ENCODE measurements at places on chromosomes 13 and 19. TPM values are rescaled to one million over a fixed set of nuclear protein-coding genes. Genes with fewer than 3 reads are reported as not detected.

- H3K36me3 ChIP-seq: no peaks in the 10 kb centered on the region
- no peaks in the 10 kb centered on the region for H3K27me3 ChIP-seq
- H3K27ac ChIP-seq: no peak overlapping the region
- H3K4me3 ChIP-seq: no peak overlapping the region
Measured at GRCh38 chr13:77565635-77566034, 30.1 kb downstream of the SCEL start.

Gene TPTE2
- not detected for total RNA-seq

DNA sequence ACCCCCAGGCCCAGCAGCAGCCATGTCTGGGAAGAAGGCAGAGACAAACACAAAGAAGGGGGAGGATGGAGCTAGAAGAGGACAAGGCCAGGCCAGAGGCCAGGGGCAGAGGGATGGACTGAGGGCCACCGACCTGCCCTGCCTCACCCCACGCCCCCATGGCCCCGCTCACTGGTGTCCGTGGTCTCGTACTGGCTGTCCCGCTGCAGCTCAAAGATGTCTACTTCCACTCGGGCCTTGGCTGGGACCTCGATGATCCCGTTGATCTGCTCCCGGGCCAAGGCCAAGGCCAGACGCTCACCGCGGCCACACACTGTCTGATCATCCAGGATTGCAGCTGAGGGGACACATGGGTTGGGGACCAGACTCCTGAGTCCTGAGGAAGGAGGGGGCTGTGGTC lies 5.0 kb downstream of the GRIK5 start:
- no peak overlapping the region for H3K4me3 ChIP-seq
- peaks cover 27% of the 10 kb centered on the region for H3K4me1 ChIP-seq
- DNase-seq: no peak
- no peak overlapping the region for H3K27ac ChIP-seq
- H3K36me3 ChIP-seq: no peaks in the 10 kb centered on the region
- peaks cover 43% of the 10 kb centered on the region for H3K27me3 ChIP-seq

DNA sequence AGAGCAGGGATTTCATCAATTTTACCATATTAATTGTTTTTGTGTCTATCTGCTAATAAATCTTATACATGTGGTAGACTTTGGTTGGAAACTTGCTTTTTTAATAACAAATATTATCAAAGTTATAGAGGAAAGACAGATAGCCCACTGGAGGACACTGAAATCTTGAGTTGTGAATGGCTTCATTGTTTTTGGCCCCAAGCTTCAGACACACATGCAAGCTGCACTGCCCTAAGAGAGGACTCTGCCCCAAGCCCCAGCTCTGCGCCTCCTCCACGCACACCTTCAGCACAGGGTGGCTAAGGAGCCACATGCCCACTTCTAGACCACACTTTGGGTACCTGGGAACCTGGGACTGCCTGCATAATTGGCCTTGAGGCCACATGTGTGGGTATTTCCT lies 35.2 kb downstream of the RCBTB2 start:
- peaks cover 3% of the 10 kb centered on the region for H3K4me1 ChIP-seq
- H3K36me3 ChIP-seq: no peaks in the 10 kb centered on the region
- no peak overlapping the region for H3K27ac ChIP-seq
- no peaks in the 10 kb centered on the region for H3K27me3 ChIP-seq
- H3K4me3 ChIP-seq: no peak overlapping the region

DNA sequence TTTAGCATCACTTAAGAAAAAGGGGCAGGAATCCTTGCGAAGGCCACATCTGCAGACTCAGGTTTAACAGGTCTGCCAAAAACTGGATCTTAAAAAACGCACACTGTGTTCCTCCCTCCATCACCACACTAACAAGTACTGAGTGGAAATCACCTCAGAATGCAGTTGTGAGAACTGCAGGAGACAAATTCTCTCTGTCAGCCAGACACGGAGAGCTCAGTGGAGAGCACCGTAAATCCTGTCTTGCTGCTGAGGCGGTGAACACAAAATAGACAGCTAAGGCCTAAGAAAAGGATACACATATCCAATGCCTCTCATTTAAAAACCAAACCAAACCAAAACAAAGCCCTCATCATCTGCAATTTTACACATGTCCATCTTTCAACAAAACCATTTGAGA lies 1287.6 kb downstream of the EFNB2 start:
- no peak overlapping the region for H3K4me3 ChIP-seq
- no peaks in the 10 kb centered on the region for H3K4me1 ChIP-seq
- no peak for DNase-seq
- no peak overlapping the region for H3K27ac ChIP-seq

- no peaks in the 10 kb centered on the region for H3K4me1 ChIP-seq
- no peaks in the 10 kb centered on the region for H3K36me3 ChIP-seq
- H3K4me3 ChIP-seq: no peak overlapping the region
- peak; percentile 64 for DNase-seq
Measured at GRCh38 chr13:27919659-27919933, 204 bp upstream of the PDX1 start.

DNA sequence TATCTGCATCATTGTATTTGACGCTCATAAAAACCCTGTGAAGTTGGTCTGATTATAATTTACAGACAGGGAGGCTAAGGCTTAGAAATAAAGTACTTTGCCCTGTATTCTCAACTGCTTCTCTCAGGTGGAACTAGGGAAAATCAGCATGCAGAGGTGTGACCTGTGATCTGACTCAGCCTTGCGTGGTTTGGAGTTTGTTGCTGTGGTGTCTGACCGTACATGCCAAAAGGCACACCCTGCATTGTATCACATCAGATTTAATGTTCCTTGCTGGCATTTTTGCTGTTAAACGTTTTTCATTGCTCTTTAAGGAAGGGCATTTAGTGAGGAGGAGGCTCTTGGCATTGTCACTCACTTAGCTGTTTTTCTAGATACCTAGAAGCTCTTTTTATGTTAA lies 58.8 kb upstream of the C1QTNF9B start:
- no peak overlapping the region for H3K27ac ChIP-seq
- H3K4me1 ChIP-seq: peaks cover 9% of the 10 kb centered on the region
- H3K4me3 ChIP-seq: no peak overlapping the region
- no peak for DNase-seq
- H3K27me3 ChIP-seq: no peaks in the 10 kb centered on the region

DNA sequence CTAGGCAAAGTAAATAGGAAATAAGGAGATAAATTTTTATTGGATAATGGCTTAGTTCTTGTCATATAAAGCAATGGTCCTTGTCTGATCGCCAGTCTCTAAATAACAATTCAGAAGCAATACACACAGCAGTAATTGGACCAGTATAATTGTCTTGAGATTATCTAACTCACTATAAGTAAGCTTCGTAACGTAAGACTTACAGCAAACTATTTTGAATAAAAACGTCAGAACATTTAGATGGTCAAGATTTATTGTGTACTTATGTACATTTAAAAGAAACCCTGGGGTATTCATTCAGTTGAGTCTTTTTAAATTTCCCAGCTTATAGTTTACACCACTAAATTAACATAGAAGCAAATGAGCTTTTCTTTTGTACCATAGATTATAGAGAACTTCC lies 20.2 kb upstream of the TRPC4 start:
- no peak overlapping the region for H3K4me3 ChIP-seq
- no peaks in the 10 kb centered on the region for H3K4me1 ChIP-seq
- DNase-seq: no peak
- no peaks in the 10 kb centered on the region for H3K36me3 ChIP-seq
- H3K27ac ChIP-seq: no peak overlapping the region

DNA sequence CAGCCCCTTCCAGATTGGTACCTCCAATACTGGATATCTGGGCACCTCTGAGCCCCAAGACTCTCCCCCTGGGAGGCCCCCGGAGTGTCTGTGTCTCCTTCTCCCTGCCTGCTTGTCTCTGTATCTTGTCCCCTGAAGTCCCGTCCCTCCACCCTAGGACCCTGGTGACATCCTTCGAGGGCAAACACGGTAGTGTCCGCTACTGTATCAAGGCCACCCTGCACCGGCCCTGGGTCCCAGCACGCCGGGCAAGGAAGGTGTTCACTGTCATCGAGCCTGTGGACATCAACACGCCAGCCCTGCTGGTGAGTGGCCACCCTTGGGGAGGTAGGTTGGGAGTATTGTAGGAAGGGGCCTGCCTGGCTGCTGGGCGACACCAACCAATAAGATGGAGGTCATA lies 844 bp downstream of the ARRDC2 start:
- H3K27ac ChIP-seq: no peak overlapping the region
- peaks cover 63% of the 10 kb centered on the region for H3K36me3 ChIP-seq
- peaks cover 44% of the 10 kb centered on the region for H3K4me1 ChIP-seq

DNA sequence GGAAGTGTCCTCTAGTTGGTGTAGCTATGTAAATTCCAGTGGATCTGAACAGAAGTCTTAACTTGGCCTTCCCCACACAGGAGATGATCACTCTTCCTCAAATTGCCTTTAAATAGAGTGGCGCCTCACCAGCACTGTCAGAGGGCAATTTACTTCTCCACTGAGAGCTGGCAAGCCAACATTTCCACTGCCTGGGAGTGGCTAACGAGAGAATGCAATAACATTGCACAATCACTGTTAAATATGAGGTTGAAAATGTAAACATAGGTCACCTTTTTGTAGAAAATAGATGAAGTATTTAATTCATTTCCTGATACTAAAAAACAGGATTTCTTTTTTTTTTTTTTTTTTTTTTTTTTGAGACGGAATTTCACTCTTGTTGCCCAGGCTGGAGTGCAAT lies 55.4 kb upstream of the UBL3 start:
- H3K27ac ChIP-seq: no peak overlapping the region
- H3K36me3 ChIP-seq: no peaks in the 10 kb centered on the region
- no peak overlapping the region for H3K4me3 ChIP-seq
- DNase-seq: no peak
- no peaks in the 10 kb centered on the region for H3K4me1 ChIP-seq
- H3K27me3 ChIP-seq: no peaks in the 10 kb centered on the region

Measured in K562 (cell line).